ENCODE measurements at places on chromosomes 2 and 18.

- DNase-seq = no peak
These were observed 25.9 kb downstream of the GCG start for GRCh38 chr2:162126111-162126519.

- DNase-seq = no peak
These were observed 679.1 kb upstream of the CDH2 start for GRCh38 chr18:28855989-28856388.

DNA sequence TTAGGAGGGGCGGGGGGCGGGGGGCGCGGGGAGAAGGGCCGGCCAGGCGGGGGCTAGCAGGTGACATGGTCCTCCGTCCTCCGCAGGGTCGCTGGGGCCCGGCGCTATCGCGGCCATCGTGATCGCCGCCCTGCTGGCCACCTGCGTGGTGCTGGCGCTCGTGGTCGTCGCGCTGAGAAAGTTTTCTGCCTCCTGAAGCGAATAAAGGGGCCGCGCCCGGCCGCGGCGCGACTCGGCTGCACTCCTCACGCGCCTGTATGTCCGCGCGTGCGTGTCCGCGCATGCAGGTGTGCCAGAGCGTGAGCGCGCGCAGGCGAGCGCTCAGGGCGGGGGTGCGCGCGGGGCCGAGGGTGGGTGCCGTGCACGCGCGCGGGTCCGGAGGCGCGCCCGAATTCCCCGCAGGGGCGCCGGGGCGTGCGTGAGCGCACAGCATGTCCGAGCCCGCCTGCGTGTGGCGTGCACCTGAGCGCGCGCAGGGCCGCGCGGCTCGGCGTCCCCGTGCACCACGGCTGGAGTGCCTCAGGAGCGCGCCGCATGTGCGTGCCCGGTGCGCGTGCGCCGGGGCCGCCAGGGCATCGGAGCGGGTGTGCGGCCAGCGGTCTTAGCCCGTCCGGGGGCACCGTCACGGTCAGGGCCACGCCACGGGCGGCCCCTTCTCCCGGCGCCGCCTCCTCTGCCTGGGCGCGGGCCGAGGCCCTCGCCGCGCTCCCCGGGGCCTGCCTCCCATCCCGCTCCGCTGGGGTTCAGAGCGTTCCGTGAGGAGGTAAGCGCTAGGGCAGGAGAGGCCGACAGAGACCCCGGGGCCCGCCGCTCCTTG is 6.3 kb downstream of the SNORC start:
- no peak for DNase-seq

DNA sequence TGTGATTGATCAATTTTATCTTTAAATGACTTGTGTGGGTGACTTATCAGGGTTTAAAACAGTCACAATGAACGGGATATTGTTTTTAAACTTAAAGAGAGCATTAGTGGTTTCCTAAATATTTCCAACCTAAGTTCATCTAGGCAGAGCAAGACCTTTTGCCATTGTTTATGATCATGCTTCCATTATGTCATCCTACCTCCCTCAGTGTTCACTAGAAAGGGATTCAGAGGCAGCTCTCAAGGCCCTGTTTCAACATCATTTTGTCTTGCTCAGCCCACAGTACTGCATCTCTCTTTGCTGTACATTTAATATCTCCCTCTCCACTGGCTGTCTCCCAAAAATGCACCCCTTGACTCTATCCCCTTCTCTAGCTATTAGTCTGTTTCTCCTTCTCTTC is 21.5 kb upstream of the PELI1 start:
- DNase-seq = no peak

DNA sequence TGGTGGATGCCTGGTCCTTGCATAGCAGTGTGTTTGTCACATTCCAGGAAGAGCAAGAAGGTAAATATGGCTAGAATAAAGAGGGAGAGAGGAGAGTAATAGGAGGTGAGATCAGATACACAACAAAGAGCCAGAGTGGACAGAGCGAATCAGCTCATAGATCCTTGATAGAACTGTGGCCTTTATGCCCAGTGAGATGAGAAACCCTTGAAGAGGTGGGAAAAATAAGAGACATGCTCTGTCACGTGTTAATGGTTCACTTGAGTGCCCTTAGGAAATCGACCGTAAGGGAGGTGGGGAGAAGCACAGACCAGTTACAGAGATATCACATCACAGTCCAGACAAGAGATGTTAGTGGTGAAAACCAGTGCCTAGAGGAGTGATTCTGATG is 84.7 kb upstream of the RAB27B start:
- no peak for DNase-seq

GRCh38 chr18:46821856-46822711 is 65.2 kb upstream of the ST8SIA5 start:
- no peak for DNase-seq

DNA sequence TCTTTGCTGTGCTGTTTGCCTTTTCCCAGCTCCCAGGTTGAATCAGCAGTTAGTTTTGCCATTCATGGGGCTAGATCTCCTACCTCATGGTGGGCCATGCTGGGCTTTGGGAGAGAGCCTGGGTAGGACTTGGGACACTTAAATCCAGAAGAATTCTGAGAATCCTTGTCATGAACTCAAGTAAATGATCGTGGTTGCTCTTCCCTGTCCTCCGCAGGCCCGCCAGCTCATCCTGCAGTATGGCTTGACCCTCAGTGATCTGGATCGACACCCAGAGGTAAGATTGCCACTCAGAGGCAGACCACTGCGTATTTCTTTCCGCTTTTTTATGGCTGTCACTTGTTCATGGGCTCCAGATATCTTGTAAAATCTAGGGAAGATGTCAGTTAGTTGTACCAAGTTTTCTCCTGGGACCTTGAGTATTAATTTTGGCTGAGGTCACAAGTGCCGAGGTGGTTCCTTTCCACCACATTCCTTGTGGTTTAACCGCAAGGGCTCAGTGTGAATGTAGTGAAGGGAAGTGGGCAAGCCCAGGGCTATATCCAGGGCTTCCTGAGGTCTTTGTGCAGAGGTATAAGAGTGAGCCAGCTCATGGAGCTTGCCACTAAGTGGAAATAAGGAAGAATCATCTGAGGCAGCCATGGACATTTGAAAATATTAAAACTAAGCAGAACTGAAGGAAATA is 37.7 kb downstream of the RPIA start:
- no peak for DNase-seq

- DNase-seq = no peak
These were observed 1263.4 kb downstream of the DSC3 start for GRCh38 chr18:29779096-29779495.
